ENCODE measurements at places on chromosomes 3 and 15.

- DNase-seq: no peak
Measured at GRCh38 chr3:62677926-62678325, 197.3 kb downstream of the CADPS start.

DNA sequence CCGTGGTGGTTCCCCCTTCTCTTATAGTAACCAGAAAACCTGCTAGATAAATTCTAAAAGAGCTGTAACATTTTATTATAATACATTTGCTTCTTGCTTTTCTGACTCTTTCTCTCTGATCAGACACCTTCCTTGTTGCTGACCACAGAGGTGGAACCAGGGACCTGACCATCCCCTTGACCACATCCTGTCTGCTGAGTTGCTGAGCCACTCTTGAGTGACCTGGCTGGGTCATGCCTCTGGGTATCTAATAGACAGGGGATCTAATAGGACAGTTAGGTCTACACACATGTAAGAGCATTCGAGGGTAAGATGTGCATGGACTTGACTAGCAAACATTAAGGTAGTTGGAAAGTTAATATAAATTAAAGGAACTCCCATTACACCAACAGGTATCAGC lies 22.8 kb upstream of the TRIM59 start:
- no peak for DNase-seq

DNA sequence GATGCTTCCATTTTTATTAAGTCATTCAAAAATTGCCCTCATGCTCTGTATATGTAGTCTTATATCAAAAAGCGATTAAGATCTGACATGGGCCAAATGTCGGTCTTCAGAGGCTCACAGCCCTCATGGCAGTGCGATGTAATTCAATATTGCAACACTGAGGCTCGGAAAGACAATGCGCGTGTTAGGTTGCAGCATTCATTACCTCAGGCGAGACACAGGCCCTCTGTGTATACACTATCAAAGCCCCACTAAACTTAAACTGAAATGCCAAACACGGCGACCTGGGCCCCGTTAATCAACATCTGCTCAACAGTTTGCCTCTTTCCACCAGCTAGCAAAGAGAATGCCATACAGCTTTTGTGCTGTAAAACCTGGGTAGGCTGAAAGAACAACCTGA lies 413.4 kb downstream of the ERC2 start:
- no peak for DNase-seq

DNA sequence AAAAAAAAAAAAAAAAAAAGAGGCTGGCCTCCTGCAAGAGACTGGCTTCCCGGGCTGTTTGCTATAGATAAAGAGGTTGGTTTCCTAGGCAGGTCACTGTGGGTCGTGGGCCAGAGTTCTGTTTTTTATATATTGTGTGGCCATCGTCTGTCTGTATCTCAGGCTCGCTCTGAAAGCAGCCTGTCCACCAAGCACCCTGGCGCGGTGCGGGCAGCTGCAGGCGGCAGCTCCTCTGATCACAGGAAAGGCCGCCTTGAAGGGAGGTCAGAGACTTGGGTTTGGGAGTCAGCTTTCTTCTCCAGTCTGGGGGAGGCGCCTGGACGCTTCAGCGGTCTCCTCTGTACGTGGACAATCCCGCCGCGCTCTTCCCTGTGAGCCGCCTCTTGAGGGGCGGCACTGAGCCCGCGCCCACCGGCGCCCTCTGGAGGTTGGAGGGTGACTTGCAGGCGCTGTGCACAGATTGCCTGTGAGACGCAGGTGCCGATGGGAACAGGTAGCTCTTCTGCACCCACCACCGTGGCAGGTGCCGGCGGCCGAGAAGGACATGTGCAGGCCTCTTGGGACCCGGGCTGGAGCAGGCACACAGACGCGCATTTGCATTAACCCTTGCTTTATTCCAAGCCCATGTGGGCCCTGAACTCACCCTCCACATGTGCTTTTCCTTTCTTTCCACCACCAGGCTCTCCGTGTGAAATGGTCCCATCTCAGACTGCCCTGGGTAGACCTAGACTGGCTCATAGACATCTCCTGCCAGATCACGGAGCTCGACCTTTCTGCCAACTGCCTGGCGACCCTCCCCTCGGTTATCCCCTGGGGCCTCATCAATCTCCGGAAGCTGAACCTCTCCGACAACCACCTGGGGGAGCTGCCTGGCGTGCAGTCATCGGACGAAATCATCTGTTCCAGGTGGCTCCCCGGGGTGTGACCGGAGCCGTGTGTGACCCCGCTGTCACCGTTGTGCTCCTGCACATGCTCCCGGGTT lies 89.3 kb downstream of the LRRK1 start:
- DNase-seq: peak; percentile 90
